ENCODE measurements at places on chromosomes 5 and 9. TPM values are rescaled to one million over a fixed set of nuclear protein-coding genes. Genes with fewer than 3 reads are reported as not detected.

DNA sequence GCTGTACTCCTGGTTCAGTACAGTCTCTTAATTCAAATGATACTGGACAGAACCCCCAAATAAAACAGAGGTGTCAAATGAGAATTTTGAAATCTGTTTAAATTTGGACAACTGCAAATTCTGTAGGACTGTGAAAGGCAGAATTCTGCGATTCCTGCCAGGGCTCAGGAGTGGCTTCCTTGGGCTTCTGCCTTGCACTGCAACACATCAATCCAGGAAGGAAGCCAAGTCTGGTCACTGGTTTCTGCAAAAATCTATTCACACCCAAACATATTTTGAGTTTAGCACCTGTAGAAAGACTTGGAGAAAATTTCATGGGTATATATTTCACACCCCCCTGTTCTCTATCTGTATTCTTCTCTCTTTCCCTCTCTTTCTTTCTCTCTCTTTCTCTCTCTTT, 37.5 kb upstream of the FST start:
- no peak for DNase-seq

- no peak for DNase-seq
Measured at GRCh38 chr5:93571114-93571949, 9.7 kb downstream of the NR2F1-AS1 start.

PDE8B gene
- 2.4 TPM for polyA plus RNA-seq

APBB3 gene
- 28.8 TPM for polyA plus RNA-seq

DNA sequence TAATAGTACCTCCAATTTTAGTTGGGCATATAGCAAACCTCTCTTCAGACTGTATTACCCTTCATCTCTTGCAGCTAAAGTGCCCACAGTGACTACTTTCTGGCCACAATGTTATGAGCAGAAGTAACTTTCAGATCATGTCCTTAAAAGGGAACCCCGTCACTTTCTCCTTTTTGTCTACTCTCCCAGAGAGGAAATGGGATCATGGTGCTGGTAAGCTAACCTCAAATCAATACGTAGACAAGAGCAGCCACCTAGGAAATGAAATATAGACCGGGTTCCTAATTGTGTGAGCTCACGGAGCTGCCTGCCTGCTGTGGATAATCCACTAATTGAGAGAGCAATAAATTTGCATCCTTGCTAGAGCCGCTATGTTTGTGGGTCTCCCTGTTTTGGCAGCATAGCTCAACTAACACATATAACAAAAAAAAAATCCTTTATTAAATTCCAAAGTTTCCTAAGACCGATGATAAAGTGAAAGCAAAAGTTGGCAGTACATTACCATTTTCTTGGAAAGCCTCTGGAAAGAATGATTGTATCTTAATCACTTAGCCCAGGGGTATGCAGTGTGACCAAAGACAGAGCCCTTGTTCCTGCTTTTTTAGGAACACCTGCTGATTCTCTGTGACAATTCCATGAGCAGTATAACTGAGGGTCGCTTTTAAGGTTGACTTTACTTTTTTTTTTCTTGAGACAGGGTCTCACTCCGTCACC, 5.6 kb upstream of the IL7R start:
- no peak for DNase-seq

- DNase-seq = no peak
Measured at GRCh38 chr5:111004291-111004690, 67.2 kb upstream of the TSLP start.

GRCh38 chr9:130675396-130675795, 11.0 kb downstream of the PRDM12 start:
- no peak for DNase-seq

GRCh38 chr9:18358325-18358724, 115.6 kb upstream of the ADAMTSL1 start:
- DNase-seq = no peak

ZNF354C gene
- 6.7 TPM for polyA plus RNA-seq

PCA3 gene
- 0.72 TPM for polyA plus RNA-seq

GRCh38 chr9:108083796-108084352, 594.3 kb upstream of the KLF4 start:
- DNase-seq = no peak

- no peak for DNase-seq
Measured at GRCh38 chr5:35136386-35136785, 88.6 kb upstream of the AGXT2 start.

ANKRD31 gene
- 0.14 TPM for polyA plus RNA-seq

- no peak for DNase-seq
Measured at GRCh38 chr5:24525414-24525813, 119.4 kb downstream of the CDH10 start.

OTULINL gene
- polyA plus RNA-seq = 3.4 TPM

DNA sequence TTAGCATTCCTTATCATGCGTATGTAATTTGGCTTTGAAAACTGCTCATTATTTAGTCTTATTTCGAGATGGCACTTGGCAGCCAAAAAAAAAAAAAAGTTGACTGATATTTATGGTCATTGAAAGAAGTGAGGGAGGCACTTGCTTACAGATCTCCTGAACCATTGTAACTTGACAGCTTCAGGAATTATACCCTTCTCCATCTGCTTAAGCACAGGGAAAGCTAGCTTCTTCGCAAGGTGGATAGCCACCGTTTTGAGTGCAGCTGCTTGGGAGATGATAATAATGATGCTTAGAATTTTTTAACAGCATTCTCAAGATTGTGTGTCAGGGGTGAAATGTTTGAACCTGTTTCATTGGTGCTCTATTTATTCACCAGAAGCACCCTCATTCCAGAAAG, 116.1 kb downstream of the GIN1 start:
- no peak for DNase-seq

DNA sequence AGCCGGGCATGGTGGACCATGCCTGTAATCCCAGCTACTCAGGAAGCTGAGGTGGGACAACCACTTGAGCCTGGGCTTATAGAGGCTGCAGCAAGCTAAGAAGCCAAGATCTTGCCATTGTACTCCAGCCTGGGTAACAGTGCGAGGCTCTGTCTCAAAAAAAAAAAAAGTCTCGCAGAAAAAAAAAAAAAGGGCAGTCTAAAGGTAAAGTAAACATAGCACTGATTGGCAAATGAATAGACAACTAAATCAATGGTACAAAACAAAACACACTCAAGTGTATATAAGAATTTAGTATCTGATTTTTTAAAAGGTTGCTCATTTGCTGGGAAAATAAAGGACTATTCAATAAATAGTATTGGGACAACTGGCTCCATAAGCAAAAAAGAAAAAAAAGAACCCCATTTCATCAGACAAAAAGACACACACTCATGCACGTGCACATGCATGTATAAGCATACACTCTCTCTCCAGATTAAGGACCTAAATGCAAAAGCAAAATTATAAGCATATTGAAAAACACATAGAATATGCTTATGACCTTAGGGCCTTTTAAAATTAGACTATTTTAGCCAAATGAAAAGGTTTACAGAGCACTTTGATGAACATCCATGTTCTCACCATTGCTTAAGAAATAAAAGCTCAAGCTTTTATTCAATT, 5.7 kb downstream of the IL6ST start:
- no peak for DNase-seq

- no peak for DNase-seq
Measured at GRCh38 chr5:107517185-107518033, 153.3 kb downstream of the EFNA5 start.

RANBP3L gene
- polyA plus RNA-seq = 0.53 TPM

PFN3 gene
- polyA plus RNA-seq = not detected

GRCh38 chr9:81289622-81290021, 399.7 kb downstream of the TLE1 start:
- no peak for DNase-seq

- DNase-seq = no peak
Measured at GRCh38 chr5:111532886-111533582, 20.7 kb upstream of the STARD4 start.

GRCh38 chr9:134707031-134707680, 65.6 kb downstream of the COL5A1 start:
- peak; percentile 83 for DNase-seq

DNA sequence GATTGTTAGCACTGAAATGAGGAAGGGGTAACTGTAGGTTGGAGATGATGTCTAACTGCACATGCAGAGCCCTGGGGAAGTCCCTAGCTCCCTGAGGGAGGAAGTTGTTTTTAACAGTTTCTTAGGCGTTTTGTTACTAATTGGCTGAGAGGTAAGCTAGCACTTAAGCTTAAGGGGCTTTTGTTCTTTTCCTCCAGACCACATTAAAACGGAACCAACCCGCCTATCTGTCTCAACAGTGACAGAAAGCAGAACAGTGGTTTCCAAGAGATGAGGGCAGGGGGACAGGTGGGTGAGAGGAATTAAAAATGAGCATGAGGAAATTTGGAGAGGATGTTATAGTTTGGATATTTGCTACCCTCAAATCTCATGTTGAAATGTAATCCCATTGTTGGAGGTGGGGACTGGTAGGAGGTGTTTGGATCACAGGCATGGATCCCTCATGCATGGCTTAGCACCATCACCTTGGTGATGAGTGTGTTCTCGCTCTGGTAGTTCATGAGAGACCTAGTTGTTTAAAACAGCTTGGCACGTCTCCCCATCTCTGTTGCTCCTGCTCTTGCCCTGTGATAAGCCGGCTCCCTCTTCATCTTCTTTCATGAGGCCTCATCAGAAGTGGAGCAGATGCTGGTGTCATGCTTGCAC, 38.9 kb downstream of the LYRM7 start:
- no peak for DNase-seq

LHX3 gene
- not detected for polyA plus RNA-seq

GRCh38 chr5:169071-169727, 22.1 kb upstream of the LRRC14B start:
- DNase-seq = peak; percentile 54

GRCh38 chr9:96232539-96233241, 69.3 kb downstream of the HSD17B3 start:
- DNase-seq = peak; percentile 73

- no peak for DNase-seq
Measured at GRCh38 chr5:25362799-25363198, 718.0 kb upstream of the CDH10 start.

- DNase-seq = no peak
Measured at GRCh38 chr5:157748760-157749461, 5.4 kb downstream of the LSM11 start.

DNA sequence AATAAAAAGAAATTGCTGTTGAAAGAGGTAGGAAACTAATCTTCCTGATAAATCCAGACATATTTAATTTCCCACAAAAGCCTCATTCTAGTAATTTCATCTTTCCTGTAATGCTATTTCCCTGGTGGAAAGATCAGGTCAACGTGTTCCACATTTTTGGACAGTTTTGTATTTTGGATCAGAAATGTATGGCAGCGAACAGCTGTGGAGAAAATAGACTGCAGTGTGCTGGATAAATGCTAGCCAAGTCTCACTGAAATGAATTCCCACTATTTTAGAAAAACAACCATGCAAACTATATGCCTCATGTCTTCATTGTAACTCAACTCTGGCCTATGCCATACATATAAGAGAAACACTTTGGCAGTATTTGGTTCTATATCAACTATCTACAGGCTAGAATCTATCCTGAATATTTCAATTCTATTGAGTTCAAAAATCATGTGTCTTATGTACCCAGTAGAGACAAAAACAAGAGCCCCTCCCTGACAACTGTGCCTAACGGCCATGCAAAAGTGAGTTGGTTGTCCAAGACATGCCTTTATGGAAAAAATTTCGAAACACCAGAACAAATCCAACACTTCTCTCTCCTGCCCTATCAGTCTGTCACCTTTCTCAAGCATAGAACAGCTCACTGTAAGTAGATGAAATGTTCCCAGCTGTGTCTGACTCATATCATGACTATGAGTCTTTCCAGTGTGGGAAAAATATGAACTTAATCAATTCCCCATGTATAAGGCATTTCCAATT, 191.3 kb upstream of the NREP start:
- peak; percentile 80 for DNase-seq

DNA sequence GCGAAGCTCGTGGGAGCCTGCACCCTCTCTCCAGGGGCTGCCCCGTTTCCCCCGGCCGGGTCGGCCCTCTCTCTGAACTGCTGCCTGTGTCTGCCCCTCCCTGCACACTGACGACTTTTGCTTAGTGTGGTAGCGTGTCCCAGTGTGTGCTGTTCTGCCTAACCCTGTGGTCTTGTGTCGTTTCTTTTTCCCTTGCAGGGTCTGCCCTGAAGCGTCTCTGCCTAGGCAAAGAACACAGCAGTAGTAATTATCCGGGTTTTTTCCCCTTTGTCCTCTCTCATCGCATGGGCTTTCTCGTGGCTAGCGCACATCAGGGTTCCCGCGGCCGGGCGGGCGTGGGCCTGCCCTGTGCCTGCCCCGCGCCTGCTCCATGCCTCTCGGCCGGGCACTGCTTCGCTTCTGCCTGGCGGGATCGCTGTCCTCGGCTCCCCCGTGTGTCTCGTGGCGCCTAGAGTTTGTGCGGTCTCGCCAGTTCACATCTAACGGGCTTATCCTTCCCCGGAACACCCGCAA, 122.7 kb downstream of the WNK2 start:
- no peak for DNase-seq

- no peak for DNase-seq
Measured at GRCh38 chr5:180318456-180319089, 26.7 kb upstream of the MAPK9 start.

All from hindlimb muscle (tissue), 1 donor.